ENCODE measurements at places on chromosomes 11 and 22. TPM values are rescaled to one million over a fixed set of nuclear protein-coding genes. Genes with fewer than 3 reads are reported as not detected.
A peak's percentile ranks its signal among the peaks of the same experiment; 100 is the strongest.

DNA sequence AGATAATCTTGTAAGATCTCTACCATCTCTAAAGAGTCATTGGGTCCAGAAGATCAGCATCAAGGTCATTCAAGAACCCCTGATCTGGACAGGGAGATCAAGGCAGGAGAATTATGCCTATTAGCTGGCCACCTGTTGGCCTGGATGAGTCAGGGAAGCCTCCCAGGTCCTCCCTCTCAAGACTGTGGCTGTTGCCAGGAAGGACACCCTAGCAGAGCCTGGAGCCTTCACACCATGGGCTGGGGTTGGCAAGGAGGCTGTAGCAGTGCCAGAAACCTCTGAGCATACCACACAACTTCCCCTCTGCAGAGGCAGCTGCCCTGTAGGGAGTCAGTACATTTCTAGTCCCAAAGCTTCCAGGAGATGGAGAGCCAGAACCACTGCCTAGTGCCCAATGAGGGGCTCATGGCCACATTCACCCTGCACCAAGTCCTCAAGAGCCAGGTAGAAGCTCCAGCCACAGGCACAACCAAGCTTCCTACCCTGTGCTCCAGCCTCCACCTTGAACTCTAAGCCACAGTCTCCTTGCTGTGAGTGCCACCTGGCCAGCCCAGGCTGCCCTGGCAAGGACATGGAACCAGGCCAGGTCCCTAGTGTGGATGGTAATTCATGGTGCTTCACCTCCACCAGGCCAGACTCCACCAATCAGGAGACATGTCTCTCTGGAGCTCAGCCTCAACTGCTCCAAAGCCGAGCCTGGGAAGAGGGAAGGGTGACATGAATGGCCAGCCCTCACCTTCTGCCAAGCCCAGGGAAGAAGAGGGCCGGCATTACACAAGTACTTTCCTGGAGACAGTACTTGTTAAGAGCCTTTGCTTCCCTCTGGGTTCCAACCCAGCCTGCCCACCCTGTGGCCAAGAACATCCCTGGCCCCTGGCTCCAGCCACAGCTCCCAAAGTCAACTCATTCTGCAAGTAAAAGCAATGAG is 124.3 kb downstream of the BUD13 start:
- no peak for DNase-seq

DNA sequence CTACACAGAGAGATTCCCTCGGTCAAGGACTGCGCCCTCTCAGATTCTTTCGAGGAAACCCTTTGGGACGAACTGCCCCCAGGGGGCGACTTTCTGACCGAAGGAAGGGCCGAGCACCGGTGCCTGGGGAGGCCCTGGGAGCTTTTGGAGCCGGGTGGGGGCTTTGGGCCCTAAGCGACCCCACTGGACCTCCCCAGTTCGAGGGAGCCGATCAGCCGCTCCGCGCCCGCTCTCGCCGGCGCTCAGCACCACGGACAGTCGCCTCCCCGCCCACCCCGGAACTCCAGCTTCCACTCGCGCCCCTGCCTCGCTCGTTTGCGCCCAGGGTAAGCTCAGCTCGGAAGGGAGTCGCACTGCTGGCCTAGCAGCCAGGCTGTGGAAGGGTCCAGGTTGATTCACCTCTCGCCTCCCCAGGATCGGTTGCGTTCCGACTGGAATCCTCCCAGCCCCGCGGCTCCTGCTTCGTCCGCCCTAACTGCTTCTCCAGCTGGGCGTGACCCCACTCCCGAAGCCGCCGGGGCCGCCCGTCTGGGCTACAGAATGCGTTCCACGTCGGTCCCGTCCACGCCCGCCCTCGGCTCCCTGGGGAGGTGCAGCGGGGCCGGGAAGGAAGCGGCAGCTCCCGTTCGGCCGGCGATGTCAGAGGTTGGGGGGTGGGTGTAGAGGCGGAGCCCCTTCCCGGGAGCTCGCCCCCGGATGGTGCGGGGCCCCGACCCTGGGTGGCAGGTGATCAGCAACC is 428 bp downstream of the SCN3B start:
- DNase-seq = peak; percentile 21

DNA sequence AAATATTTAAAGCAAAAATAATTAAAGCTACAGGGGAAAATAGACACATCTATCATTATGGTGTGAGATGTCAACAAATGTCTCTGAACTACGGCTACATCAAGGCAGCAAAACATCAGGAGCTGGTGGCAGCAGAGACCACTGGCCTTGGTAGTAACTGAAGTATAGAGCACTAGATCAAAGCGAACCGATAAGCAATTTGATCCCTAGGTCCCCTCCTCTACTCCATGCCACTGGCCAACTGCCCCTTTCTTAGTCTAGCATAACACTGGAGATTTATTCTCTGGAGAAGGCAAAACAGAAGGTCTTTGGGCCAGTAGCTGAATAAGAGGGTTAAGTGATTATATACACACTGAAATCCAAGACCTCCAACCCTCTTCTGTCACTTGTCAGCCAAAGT is 13.6 kb upstream of the RAB3IL1 start:
- no peak for DNase-seq

DNA sequence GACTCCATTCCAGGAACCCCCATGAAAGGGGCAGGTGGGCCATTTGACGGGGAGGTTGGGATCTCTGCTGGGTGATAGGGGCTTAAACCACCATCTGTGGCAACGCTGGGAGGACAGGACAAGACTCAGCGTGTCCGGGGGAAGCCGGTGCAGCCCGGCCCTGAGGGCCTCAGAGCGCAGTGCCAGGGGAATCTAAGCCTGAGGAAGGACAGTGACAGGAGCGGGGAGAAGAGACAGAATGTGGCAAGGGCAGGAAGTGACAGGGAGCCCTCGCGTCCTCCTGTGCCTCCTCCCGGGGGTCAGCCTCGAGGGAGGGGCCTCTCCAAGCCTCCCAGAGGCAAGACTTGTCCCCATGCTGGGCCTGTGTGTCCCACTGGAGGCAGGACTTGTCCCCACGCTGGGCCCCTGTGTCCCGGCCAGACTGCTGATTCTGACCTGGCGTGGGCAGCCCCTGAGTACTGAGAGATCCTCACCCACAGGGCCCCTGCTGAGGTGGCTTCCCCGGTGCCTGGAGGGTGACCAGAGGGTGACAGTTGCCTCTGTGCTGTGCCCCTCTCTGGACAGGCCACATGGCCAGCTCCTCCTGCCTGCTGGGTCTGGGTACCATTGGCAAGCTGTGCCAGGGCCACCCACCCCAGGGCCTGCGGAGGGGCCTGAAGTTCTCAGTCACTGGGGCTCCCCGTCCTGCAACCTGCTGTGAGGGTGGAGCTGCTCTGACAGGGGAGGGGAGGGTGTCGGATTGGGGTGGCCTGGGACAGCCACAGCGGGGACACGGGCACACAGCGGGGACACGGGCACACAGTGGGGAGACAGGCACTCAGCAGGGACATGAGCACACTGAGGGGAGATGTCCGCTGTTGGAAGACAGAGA is 676.2 kb downstream of the BRD1 start:
- no peak for DNase-seq

DNA sequence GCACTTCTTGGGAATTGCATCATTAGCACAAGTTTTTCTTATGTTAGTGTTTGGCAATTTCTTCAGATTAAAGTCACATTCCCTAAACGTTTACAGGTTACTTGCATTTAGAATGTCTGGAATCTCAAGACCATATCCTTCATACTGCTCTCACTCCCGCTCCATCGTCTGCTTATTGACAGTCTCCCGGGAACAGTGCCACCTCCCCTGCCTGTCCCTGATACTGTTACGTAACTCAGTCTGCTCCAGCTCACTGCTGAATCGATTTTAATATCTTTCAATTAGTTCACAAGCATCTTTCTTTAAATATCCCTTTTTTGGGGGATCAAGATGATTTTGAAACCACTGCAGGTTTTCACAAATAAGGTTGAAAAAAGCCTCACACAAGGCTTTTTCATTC is 48.2 kb downstream of the GLYATL2 start:
- DNase-seq = no peak

- no peak for DNase-seq
Measured at GRCh38 chr11:1692708-1693326, 4.2 kb upstream of the KRTAP5-6 start.

- no peak for DNase-seq
Measured at GRCh38 chr11:76783294-76783895, at the start of gene TSKU. TSS of gene TSKU (plus strand) at chr11:76783356. CDS start at chr11:76795617, 12,261 bp downstream.

GRCh38 chr11:125489166-125489565 is 6.9 kb downstream of the FEZ1 start:
- no peak for DNase-seq

- peak; percentile 13 for DNase-seq
Measured at GRCh38 chr11:122656631-122657101, 1.1 kb downstream of the UBASH3B start.

DNA sequence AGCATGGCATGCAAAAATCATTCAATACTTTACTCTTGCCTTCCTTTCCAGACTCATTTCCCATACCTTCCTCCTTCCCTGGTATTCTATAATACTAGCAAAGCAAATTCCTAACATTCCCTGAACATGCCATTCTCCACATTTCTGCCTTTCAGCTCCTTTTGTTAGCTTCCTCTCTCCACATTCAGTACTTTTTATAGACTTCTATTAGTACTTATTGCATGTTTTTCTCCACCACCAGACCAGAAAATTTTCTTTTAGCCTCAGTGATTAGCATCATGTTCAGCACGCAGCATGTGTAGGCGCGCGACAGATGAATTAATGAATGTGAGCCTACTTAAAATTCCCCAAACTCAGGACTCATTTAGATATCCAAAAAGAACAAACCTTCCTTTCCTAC is 935.3 kb downstream of the DLG2 start:
- no peak for DNase-seq

- DNase-seq = no peak
Measured at GRCh38 chr11:35491231-35491871, 34.1 kb downstream of the PAMR1 start.

DNA sequence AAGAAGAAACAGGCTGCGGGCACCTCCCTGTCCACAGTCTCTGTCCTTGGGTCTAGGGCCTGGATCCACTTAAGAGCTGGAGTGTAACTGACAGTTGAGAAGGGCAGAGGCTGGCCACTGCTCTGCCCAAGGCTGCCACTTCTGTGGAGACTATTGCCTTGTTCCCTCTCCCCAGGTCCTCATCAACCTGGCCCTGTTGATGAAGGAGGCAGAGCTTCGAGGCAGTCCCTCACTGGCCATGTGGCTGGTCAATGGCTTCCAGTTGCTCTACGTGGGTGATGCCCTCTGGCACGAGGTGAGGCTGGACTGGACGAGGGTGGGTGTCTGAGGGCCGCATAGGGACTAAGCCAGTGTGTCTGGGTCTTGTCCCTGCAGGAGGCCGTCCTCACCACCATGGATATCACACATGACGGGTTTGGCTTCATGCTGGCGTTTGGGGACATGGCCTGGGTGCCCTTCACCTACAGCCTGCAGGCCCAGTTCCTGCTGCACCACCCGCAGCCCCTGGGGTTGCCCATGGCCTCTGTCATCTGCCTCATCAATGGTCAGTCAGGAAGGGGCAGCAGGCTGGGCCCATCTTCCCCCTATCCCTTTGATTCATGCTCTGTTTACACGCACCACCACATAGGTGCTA is 2.8 kb downstream of the ZNHIT2 start:
- DNase-seq = no peak

DNA sequence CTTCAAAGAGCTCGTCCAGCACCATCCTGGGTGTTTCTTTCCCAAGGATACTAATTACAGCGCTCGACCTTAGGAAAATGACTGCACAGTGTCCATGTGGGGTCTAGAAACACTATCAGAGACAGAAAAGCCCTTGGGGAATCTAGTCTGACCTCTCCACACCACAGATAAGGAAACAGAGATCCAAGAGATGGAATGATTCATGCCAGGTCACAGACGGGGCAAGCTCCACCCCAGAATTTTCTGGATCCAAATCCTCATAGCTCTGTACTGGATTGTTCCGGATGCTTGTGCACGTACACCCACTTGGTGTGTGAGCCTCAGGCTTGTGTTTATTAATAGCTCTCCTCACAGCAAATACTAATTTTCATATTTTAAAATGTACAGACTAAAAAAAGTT is 11.3 kb downstream of the ABTB2 start:
- no peak for DNase-seq

DNA sequence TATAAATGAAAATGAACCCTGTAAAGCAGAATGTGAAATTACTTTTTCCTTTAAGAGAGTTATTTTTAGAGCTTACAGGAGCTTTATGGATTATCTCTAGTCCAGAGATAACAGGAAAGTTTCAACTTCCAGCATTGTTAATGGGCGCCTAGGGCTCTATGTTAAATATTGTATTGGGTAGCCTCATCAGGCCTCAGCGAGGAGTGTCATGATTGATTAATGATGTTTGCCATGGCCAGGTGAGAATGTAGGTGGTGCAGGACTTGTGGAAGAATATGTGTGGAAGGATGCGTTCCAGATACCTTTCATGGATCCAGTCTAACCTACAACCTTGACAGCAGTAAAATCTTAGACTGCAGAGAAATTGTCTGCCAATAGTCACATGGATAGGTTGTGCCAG is 50.6 kb downstream of the ME3 start:
- no peak for DNase-seq

DNA sequence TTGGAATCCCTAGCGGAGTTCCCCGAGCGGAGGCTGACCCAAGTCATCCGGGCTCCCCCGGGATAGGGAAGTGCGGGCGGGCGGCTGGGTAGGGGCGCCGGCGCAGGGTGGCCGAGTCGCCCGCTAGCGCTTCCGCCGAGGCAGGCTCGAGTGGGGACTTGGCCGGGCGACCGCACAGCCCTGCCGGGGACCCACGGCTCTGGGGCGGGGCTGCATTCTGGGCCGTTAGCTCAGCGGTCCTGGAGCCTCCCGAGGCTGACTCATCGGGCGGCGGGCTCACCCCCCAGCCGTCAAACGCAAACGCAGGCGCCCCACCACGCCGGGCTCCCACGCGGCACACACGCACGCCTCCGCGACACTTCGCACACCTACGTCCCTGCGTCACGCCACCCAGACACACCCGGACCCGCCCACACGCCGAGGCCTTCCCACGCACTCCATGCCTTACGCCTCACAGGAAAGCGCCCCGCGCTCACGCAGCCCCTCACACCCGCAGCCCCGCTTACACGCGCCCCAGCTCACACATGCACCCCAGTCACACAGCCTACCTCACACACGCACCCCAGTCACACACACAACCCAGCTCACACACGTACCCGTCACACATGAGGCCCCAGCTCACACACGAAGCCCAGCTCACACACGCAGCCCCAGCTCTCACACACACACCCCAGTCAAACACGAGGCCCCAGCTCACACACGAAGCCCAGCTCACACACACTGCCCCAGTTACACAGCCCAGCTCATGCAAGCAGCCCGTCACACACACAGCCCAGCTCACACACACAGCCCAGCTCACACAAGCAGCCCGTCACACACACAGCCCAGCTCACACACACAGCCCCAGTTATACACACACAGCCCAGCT is 1.2 kb downstream of the PHLDB1 start:
- no peak for DNase-seq

- DNase-seq = no peak
Measured at GRCh38 chr11:73521621-73522020, 76.3 kb downstream of the FAM168A start.

- no peak for DNase-seq
Measured at GRCh38 chr11:13944911-13945425, 17.6 kb upstream of the SPON1 start.

GRCh38 chr11:57649826-57650738 is at the start of gene YPEL4:
TSS of gene YPEL4 (minus strand) at chr11:57649912. CDS start at chr11:57647107, 2,805 bp downstream.
- DNase-seq = no peak

Gene A4GALT
- total RNA-seq = 34.7 TPM

Gene JAML
- 2.3 TPM for total RNA-seq

Gene SAA4
- not detected for total RNA-seq

Gene MB
- 9.9 TPM for total RNA-seq

Gene LARGE2
- 20.2 TPM for total RNA-seq
